ENCODE measurements at places on chromosomes 13 and 19. TPM values are rescaled to one million over a fixed set of nuclear protein-coding genes. Genes with fewer than 3 reads are reported as not detected.

GRCh38 chr13:48159826-48160225, 64.9 kb upstream of the MED4 start:
- peaks cover 34% of the 10 kb centered on the region for H3K4me1 ChIP-seq
- H3K27me3 ChIP-seq: no peaks in the 10 kb centered on the region
- no peak overlapping the region for H3K27ac ChIP-seq

Gene HCN2
- 0.42 TPM for total RNA-seq

- no peak overlapping the region for H3K27ac ChIP-seq
- H3K36me3 ChIP-seq: no peaks in the 10 kb centered on the region
- no peak for DNase-seq
- no peaks in the 10 kb centered on the region for H3K4me1 ChIP-seq
Observed at GRCh38 chr19:33194886-33195644, 935 bp downstream of the LRP3 start.

DNA sequence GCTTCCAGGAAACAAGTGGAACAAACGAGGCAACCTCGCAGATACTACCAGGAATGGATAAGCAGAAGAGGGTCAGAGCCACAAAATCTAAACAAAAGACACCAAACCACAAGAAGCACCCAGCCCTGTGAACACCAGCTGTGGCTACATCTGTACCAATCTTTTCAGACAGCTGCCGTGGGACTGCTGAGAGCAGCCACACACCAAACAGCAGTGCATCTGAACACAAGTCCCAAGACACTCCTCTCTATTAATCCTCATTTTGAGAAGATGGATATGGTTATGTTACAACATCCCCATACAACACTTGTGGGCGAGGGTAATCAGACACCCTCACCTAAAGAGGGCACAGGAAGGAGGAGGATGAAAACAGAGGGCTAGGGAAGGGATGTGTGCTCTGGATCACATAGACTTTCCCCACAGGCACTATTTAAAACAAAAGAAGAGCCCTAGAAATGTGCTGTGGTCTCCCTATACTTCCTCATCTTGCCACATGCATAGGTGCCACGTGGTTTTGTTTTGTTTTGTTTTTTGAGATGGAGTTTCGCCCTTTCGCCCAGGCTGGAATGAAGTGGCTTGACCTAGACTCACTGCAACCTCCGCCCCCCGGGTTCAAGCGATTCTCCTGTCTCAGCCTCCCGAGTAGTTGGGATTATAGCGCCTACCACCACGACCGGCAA, 41.6 kb upstream of the ZNF14 start:
- no peak overlapping the region for H3K4me3 ChIP-seq
- no peaks in the 10 kb centered on the region for H3K36me3 ChIP-seq
- H3K4me1 ChIP-seq: peaks cover 24% of the 10 kb centered on the region
- no peaks in the 10 kb centered on the region for H3K27me3 ChIP-seq

DNA sequence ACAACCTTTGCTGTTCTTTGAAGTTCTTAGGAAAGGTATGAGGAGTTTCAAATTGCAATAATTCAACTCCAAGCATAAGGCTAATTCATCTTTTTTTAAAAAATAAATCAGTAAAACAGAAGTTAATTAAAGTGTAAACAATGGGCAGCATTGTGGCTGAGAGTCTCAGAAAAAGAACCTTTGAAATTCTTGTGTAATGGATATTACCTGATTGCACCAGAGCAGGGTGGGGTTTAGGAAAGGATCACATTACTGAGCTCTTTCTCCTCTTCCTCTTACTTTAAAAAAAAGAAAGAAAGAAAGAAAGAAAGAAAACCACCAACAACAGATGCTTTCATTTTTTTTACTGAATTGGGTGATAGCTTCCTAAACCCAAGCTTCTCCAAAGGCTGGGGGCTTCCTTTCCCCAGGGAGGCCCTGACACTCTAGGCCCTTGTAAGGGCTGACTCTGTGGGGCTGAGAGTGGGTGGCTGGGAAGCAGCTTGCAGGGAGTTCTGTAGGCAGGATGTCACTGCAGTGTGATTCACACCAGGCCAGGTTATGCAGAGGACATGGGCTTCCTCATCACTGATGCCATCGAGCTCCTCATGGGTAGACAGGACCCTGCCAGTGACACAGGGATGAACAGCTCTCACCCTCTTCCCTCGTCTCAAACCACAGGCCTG, 564.5 kb downstream of the FGF9 start:
- no peak for DNase-seq
- H3K4me1 ChIP-seq: peaks cover 5% of the 10 kb centered on the region
- no peak overlapping the region for H3K4me3 ChIP-seq
- no peaks in the 10 kb centered on the region for H3K36me3 ChIP-seq
- H3K27me3 ChIP-seq: no peaks in the 10 kb centered on the region

DNA sequence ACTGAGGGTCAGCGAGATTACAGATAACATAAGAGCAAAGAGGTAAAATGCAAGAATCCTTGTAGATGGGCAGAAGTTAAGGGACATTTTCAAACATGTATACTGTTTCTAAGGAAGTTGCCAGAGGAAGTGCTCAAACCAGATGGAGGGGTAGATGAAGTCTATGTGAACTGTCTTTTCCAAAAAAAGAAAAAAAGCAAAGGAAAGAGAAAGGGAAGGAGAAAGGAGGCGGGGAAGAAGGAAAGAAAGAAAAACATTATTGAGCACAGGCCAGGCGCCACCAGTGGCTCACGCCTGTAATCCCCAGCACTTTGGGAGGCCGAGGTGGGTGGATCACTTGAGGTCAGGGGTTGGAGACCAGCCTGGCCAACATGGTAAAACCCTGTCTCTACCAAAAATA, 5.3 kb downstream of the DMAC2 start:
- H3K36me3 ChIP-seq: peaks cover 16% of the 10 kb centered on the region
- H3K4me1 ChIP-seq: peaks cover 8% of the 10 kb centered on the region
- H3K4me3 ChIP-seq: no peak overlapping the region

Gene ZNF850
- 6.9 TPM for total RNA-seq

DNA sequence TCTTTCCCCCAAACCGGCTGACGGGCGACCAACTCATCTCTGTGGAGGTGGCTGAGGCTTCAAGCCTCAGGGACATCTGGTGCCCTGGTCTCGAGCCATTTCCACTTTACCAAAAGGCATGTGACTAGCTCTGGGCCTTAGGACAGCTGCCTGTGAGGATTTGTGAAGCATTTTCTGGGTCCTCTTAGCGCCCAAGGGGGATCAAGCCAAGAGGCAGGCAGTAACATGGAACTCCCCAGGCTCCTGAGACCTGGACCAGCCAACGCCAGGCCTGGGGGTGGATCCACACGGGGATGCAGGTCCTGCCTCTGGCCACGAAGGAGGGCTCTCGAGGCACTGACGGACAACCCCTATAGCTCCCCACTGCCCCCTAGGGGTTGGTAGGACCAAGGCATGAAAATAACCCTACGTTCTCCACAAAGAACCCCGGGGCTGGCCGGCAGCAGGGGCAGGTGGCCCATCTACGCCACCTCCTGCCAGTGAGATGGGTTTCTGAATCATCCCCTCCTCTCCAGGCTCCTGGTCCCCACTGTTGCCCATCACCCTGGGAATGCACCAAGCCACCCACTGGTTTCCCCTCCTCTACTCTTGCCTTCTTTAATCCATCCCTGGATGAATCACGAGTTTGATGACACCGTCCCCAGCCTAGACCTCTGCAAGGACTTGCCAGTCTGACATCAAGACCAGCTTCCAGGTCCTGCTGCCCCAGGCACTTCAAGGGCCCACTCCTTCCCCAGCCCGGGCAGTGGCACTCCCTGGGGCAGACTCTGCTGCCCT, 7.0 kb upstream of the MYDGF start:
- no peak for DNase-seq
- no peaks in the 10 kb centered on the region for H3K27me3 ChIP-seq
- no peaks in the 10 kb centered on the region for H3K36me3 ChIP-seq
- no peak overlapping the region for H3K4me3 ChIP-seq

DNA sequence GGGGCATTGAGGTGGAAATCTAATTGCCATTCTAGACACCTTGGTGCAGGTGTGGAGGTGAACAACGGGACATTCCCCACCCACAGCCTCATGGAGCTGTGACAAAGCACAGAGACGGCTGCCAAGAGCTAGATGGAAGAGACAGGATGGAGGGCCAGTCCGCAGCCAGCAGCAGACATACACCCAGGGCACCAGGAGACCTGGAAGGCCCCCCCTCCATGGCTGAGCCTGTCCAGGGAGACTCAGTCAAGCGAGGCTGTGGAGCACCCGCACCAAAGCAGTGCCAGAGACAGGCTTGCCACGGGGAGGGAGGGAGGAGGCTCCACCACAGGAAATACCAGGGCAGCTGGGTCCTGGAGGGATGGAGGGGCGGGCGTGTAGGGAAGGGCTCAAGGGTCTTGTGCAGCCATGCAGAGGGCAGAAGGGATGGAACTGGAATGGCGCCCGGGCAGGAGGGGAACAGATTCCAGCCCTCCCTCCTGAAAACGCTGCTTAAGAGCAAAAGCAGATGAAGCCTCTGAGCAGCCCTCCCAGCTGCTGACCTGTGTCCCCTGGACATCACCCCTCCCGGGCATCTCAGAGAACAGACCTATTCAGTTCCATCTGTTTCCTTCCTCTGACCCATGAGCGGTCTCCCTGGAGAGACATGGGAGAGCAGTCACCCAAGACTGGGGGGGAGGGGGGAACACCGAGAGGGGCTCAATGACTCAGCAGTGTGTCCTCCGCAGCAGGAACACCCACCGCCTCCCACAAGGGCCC, 14.4 kb downstream of the EPS15L1 start:
- no peaks in the 10 kb centered on the region for H3K36me3 ChIP-seq
- no peaks in the 10 kb centered on the region for H3K27me3 ChIP-seq
- no peak overlapping the region for H3K27ac ChIP-seq
- H3K4me3 ChIP-seq: no peak overlapping the region
- H3K4me1 ChIP-seq: peaks cover 18% of the 10 kb centered on the region

- no peak for DNase-seq
- H3K36me3 ChIP-seq: no peaks in the 10 kb centered on the region
- H3K27me3 ChIP-seq: no peaks in the 10 kb centered on the region
- H3K27ac ChIP-seq: no peak overlapping the region
Observed at GRCh38 chr19:1566392-1567115, 1.6 kb downstream of the MEX3D start.

GRCh38 chr13:78198821-78199220, 280.2 kb upstream of the EDNRB start:
- H3K36me3 ChIP-seq: no peaks in the 10 kb centered on the region
- H3K4me3 ChIP-seq: no peak overlapping the region
- no peak for DNase-seq
- H3K4me1 ChIP-seq: no peaks in the 10 kb centered on the region
- no peak overlapping the region for H3K27ac ChIP-seq
- no peaks in the 10 kb centered on the region for H3K27me3 ChIP-seq

DNA sequence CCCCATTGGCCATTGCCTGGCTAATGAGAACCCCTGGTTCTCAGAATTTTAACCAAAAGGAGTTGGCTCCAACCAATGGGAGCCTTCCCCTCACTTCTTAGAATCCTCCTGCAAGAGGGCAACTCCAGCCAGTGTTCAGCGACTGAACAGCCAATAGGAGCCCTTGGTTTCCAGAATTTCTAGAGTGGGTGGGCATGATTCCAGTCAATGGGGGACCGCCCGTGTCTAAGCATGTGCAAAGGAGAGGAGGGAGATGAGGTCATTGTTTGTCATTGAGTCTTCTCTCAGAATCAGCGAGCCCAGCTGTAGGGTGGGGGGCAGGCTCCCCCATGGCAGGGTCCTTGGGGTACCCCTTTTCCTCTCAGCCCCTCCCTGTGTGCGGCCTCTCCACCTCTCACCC, 9.5 kb upstream of the SWSAP1 start:
- H3K4me1 ChIP-seq: no peaks in the 10 kb centered on the region
- no peak overlapping the region for H3K4me3 ChIP-seq
- H3K27me3 ChIP-seq: no peaks in the 10 kb centered on the region
- DNase-seq: no peak
- no peak overlapping the region for H3K27ac ChIP-seq

Gene ZNF443
- 4.2 TPM for total RNA-seq

GRCh38 chr13:26695360-26695705, 65.3 kb downstream of the GPR12 start:
- H3K27ac ChIP-seq: no peak overlapping the region
- H3K4me1 ChIP-seq: no peaks in the 10 kb centered on the region

- no peak for DNase-seq
- no peak overlapping the region for H3K4me3 ChIP-seq
- peaks cover 10% of the 10 kb centered on the region for H3K27me3 ChIP-seq
- no peak overlapping the region for H3K27ac ChIP-seq
- no peaks in the 10 kb centered on the region for H3K36me3 ChIP-seq
Observed at GRCh38 chr19:6705931-6706632, 14.4 kb downstream of the C3 start.

- H3K4me1 ChIP-seq: no peaks in the 10 kb centered on the region
- H3K36me3 ChIP-seq: no peaks in the 10 kb centered on the region
- H3K4me3 ChIP-seq: no peak overlapping the region
- H3K27me3 ChIP-seq: no peaks in the 10 kb centered on the region
- no peak overlapping the region for H3K27ac ChIP-seq
Observed at GRCh38 chr13:111940892-111941291, 126.1 kb upstream of the SOX1 start.

DNA sequence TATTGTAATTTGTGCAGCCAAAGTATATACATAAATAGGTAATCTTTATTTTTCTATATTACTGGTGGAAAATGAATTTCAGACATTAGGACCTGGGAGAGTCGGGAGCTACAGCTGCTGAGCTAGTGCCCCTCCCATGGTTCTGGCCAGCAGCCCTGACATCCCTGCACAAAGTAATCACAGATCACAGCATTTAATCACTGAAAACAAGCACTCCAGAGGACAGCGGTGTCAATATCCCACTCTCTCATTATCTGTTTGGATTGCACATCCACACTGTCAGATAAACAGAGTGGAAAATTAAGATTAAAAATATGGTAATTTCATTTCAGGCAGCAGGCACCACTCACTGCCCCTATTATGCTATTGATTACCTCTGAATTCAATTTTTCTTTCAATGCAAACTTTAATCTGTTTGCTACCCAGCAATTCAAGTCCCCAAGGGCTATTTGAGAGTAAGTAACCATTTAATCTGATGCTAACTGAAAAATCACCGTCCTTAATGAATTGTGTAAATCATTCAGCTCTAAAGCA, 254.1 kb upstream of the SOX21 start:
- H3K36me3 ChIP-seq: no peaks in the 10 kb centered on the region
- H3K27ac ChIP-seq: no peak overlapping the region
- H3K4me3 ChIP-seq: no peak overlapping the region
- no peak for DNase-seq

GRCh38 chr13:38648912-38649311, 38.0 kb upstream of the FREM2 start:
- no peak for DNase-seq
- H3K27me3 ChIP-seq: no peaks in the 10 kb centered on the region
- no peaks in the 10 kb centered on the region for H3K36me3 ChIP-seq
- H3K27ac ChIP-seq: no peak overlapping the region
- H3K4me3 ChIP-seq: no peak overlapping the region

Gene ZNF112
- total RNA-seq: not detected

DNA sequence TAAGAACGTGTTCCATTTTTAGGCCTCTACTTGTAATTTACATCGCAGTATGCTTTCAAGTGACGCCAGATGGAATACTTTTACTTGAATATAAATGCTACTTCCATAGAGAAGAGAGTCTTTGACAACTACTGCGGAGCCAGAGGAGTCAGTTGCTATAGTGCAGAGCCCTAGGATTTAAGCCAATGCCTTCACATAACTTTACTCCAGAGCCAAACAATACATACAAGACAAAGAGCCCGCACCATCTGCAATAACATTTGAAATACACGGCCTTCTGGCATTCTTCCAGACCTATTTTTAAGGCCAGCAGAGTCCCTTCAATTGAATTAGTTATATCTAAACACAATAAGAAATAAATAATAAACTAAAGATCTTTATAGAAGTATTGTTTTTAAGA, 59.4 kb downstream of the XPO4 start:
- H3K36me3 ChIP-seq: peaks cover 7% of the 10 kb centered on the region
- H3K4me1 ChIP-seq: no peaks in the 10 kb centered on the region

Data from CD8-positive, alpha-beta memory T cell (primary cell).